Left ventricle myocardium inferior (tissue), 1 donor: ENCODE measurements at places on chromosomes 12 and 14. TPM values are rescaled to one million over a fixed set of nuclear protein-coding genes. Genes with fewer than 3 reads are reported as not detected.

GRCh38 chr12:27334042-27334720, 1.5 kb downstream of the BMAL2 start:
- no peak for DNase-seq

- no peak for DNase-seq
These were observed 895 bp upstream of the PRKAB1 start for GRCh38 chr12:119666900-119667576.

RNASE7 gene
- total RNA-seq, result not detected

TAS2R43 gene
- total RNA-seq, result not detected

ACOT6 gene
- not detected for total RNA-seq

CLEC9A gene
- not detected for total RNA-seq

- DNase-seq, result no peak
These were observed 218.7 kb downstream of the DIO2 start for GRCh38 chr14:79992407-79993198.

DNA sequence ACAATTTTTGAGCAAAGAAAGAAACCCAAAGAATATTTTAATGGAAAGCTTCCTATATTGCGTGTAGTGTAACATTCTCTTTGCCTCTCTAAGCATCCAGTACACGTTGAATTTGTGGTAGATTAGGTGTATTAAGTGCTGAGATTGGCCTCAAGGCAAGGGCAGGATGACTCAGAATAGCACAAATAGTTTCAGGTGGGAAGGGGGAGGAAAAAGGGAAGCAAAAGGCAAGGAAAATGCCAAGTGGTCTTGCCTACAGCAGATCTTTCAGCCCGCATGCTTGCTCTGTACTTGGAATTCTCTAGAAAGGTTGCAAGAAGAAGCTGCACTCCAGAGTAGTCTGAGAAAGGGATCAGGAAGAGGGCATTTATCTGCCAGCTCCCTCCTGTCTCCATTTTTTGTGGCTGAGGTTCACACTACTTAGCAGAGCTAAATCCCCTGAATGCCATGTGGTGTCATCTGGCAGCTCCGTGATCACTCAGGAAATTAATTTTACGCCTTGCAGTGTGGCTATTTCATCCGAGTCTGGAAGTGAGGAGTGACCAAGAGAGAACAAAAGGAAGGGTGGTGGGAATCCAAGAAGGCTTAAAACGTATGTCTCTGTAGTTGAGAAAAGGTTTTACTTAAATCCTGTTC, 28.5 kb downstream of the CDKN1B start:
- DNase-seq, result no peak
